ENCODE measurements at places on chromosomes 2 and 18.

- DNase-seq: no peak
These were observed 110.6 kb upstream of the RIOK3 start for GRCh38 chr18:23342506-23342905.

GRCh38 chr2:40002339-40002738 lies 223.3 kb upstream of the THUMPD2 start:
- DNase-seq: no peak

DNA sequence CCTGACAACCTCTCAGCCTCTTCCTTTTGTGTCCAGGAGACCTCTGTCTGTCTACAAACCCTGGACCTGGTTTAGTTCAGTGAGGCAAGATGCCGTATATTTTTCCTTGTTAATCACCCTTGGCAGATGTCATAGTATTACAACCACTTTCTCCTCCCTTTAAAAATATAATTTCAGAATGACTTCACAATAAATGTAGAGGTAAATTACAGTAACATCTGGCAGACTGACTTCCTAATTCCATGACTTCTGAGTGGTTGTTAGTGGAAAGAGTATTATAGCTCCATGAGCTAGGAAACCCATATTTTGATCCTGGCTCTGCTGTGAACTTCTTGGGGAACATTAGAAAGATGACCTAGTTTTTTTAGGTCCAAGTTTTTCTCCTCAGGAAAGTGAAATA lies 39.5 kb downstream of the SPATS2L start:
- no peak for DNase-seq

DNA sequence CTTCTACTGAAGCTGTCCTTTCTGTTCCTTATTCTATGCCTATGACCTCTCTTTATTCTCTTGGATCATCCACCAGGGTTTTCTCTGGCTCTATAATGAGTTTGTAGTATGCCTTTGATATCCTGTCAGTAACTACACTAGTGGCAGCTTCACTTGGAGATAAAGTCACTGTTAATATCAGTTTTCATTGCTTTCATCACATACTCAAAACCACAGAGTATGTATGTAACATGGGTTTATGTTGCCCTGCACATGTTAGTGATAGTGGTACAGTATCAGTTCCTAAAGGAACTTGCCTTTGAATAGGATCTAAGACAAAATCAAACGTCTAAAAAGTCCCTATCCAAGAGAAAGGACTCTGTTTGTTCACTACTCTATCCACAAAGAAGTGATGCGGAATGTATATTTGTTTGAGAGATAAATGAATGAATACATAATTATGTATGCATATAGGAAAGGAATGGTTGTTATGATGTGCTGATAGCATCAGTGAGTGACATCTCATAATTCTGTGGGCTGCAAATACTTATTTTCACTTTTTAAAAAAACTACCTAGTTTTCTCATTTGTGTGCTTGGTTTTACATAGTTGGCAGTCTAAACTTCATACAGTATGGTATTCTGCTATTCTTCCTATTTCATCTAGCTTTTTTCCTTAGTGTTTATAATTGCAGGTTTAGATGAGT lies 45.1 kb downstream of the TET3 start:
- no peak for DNase-seq

DNA sequence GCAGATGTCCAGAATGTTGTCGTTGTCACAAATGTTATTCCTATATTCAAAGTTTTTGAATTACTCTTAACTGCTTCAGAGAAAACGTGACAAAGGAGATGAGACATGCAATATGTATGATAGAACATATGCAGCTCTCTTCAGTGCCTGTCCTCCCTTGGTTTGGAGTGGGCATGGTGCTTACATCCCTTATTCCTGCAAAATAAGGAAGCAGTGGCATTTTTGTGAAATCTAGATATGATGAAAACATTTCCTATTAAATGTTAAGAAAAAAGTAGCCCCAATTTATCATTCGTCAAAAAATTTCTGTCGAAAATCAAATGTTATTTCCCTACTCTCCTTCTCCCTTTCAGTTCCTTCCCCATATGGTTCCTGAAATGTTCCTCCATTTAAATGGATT lies 457.5 kb upstream of the FANCL start:
- no peak for DNase-seq
